Foreskin keratinocyte (primary cell): ENCODE measurements at places on chromosomes 7 and 10.

GRCh38 chr10:34838366-34838900 lies 23.3 kb upstream of the PARD3 start:
- DNase-seq: no peak

DNA sequence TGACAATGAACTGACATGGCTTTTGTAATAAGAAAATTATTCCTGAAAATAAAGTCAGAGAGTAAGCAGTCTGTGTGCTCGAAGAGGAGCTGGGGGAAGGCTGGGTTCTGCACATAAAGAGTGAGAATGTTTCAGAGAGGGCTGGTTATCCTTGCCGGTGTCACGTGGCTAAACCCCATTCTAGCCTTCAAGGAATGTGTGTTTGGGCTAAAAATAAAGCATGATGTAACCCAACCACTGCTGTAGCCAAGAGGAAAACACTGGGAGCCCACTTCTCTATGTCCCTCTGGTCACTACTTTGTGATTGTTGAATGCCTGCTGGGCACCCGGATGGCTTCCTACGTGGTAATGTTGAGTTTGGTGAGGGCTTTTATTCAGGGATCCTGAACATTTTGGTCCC lies 23.5 kb downstream of the WDFY4 start:
- DNase-seq: no peak

DNA sequence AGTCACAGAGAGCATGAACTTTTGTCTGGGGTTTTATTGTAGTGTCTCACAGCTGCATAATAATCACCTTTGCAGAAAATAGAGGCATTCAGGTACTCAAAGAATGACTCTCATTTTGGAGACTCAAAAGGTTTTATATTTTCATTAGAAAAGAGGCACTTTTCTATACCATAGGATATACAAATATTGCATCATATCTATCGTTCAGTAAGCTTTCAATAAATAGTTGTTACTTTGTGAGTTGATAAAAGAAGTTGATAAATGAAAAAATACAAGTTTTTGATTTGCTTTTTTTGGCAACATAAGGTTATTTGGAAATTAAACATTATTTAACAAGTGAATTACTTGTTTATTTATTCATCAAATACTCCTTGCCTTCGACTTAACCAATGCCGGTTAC lies 279.9 kb downstream of the ARL4A start:
- DNase-seq: no peak

DNA sequence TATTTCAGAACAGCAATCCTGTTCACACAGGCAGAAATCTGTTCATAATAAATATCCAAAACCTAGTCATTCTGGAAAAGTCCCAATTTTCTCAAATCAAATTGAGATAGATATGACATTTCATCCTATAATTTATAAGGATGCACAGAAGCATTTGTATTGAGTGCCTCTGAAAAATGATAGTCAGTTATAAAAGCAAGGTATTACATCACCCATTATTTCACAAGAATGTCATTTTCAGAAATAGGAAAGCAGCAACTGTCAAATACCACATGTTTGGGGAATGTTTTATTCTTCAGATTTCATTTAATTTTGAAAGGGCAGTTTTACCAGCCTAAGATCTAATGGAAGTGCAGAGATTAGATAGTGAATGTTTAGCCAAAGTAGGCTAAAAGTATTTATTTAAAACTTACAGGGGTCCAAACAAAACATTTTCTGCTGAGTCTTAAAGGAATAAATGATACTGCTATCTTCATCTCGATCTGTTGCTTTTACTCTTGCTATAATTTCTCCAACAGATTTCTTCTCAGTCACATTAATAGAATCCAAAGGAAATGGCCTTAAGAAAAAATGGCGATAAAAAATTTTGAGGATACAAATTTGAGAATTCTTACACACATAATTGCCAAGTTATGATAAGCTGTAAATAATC lies 185.8 kb downstream of the HGF start:
- DNase-seq: no peak

DNA sequence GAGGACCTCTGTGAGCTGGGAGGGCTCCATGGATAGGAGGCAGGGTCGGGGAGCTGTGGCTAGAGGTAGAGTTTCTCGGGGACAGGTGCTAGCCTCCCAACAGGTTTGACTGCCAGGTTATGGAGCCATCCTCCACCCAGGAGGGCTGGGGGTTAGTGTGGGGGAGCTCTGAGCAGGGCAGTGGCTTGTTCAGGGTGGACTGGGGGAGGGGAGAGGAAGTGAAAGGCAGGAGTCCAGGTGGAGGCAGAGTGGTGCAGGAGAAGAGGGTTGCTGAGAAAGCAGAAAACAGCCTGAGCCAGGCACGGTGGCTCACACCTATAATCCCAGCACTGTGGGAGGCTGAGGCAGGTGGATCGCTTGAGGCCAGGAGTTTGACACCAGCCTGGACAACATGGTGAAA lies 40.5 kb upstream of the HSPB1 start:
- no peak for DNase-seq

GRCh38 chr7:98409843-98410242 lies 9.0 kb upstream of the BAIAP2L1 start:
- no peak for DNase-seq

DNA sequence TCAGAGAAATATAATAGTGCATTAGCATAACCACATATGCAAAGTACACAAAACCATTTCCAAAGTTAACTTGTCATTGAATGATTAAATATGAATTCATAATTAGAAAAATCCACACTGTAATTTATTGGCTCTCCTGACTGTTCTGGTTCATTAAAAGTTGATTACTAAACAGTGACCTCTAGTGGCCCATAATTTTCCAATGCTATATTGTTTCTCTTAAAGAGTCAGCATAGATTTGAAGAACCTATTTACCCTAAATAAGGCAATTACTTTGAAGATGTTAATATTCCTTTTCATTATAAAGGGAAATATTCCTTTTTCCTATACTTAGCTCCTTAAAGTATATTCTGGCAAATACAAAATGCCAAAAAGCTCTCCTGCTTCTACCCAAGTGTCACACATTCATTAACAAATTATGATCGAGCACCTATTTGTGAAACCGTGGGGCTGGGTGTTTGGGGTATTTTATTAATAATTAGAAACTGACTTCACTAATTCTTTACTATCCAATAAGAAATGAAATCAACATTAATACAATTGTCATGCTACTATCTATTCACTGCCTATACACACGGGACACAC lies 86.2 kb downstream of the HIBADH start:
- no peak for DNase-seq

GRCh38 chr7:34066411-34066810 lies 161.1 kb downstream of the BMPER start:
- no peak for DNase-seq

DNA sequence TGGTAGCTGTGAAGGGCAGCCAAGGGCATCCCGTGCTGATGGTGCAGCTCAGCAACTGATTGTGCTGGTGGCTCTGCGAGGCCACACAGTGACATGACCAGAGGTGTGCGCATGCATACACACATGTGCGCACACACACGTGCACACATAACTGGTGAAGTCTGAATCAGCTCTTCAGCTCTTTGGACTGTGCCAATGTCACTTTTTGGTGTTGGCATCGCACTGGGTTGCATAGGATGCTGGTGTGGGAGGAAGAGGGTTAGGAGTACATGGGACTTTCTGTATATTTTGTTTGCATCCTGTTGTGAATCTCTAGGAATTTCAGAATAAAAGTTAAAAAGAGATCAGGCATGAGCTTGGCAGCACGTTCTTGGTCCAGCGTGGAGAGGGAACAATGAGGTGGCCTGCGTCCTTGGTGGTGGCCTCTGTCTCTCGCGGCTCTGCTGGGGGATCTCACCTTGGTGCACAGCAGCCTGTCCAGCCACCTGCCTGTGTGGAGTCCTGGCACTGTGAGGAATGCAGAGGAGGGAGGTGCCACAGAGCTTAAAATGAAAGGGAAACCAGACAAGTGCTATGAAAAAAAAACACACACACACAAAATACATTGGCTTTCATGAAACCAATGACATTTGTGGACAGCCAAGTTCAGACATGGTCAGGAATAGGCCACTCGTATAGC lies 124.0 kb downstream of the TRRAP start:
- no peak for DNase-seq

DNA sequence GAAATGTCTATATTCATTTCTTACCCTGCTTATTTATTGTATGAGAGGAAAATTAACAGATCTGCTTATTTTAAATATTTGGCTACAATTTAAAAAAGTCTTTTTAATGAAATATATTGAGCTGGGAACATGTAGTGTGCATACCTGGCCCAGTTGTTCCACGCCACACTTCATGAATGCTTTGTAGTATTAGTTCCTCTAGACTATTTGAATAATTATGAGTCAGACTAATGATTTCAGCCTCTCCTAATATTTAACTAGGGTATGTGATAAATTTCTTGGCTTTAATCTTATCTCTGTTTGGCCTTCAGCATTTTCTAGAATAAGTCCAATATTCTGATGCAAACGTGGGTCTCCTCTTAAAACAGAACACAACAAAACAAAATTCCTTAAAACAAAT lies 226.6 kb downstream of the CREB5 start:
- no peak for DNase-seq

- no peak for DNase-seq
Measured at GRCh38 chr10:22054961-22055360, 51.4 kb upstream of the DNAJC1 start.

- DNase-seq: no peak
Measured at GRCh38 chr10:649798-650440, 39.5 kb downstream of the DIP2C start.

DNA sequence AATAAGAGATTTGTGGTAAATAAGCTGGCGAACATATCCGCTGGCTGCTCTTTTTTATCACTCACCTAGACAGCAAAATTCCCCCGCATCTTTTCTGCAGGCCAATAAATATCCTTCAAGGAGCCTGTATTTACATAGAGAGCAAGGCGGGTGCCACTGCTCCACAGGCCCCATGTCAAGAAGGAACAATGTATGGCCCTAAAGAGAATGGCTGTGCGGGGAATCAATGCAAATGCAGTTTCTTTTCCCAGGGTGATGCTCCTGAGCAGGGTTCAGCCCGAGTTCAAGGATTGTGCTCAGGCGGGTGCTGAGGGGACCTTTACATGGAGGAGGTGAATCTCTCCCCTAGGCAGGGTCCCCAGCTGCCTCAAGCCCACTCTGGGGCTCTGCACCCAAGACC lies 494.2 kb upstream of the ZMIZ1 start:
- DNase-seq: no peak

GRCh38 chr7:9600974-9601373 lies 1167.6 kb downstream of the NXPH1 start:
- DNase-seq: no peak

- no peak for DNase-seq
Measured at GRCh38 chr7:147869456-147869855, 721.1 kb upstream of the C7orf33 start.

- peak; percentile 86 for DNase-seq
Measured at GRCh38 chr10:123995461-123996131, 97.8 kb downstream of the CHST15 start.

DNA sequence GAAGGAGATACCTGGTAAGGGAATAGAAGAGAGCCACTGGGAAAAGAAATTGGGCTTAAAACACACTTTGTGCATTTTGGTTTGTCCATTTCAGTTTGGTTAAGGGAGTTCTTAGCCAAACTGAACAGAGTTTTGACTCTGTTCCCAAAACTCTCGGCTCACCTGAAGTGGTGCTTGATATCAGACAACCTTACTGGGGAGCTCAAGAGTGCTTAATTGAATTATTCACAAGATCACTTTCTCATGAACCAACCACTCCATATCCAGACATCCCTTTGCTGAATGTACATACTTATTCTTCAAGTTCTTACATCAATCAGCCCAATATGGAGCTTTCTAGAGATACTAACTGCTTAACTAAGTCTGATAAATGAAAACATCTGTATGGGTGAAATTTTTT lies 413.1 kb downstream of the GRM8 start:
- DNase-seq: no peak
